ENCODE measurements at places on chromosomes 5 and 9.

- DNase-seq = peak; percentile 6
Measured at GRCh38 chr9:5951686-5952211, 61.1 kb downstream of the MLANA start.

DNA sequence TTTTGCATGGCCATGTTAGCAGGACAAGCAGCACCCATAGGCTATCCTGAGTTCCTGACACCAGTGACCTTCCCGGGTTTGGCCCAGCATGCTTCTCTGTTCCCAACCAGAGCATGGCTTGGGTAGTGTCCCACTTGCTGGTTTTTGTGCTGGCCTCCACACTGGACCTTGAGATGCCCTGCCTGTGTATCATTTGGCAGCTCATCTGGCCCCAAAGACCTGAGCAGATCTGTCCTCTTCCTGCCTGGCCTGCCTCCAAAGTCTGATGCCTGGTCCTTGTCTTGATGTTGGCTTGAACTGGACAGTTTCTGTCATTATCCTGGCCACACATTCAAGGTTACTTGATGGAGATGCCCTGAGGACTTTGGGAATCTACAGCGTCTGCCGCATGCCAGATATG lies 590.7 kb upstream of the KLF4 start:
- DNase-seq = no peak

GRCh38 chr9:2745560-2746380 lies 28.5 kb downstream of the KCNV2 start:
- no peak for DNase-seq

GRCh38 chr9:92493749-92494387 lies 11.6 kb upstream of the ASPN start:
- DNase-seq = no peak

DNA sequence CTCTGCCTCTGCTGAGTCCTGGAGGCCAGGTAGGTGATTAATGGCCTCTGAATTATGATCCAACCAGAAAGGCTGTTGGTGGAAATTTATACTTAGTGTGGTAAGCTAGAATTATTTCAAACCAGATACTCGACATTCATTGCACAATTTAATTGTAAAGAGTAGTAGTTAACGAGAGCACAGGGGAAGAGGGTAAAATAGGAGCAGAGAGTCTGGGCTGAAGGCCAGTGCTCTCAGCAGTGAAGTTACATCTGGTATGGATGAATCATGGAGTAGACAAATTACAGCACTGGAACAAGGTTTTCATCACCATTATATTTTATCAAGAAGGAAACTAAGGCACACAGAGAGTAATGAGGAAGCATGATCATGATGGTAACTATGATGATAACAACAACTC lies 92.5 kb downstream of the TLR4 start:
- DNase-seq = no peak

GRCh38 chr9:104912606-104913005 lies 15.3 kb downstream of the ABCA1 start:
- no peak for DNase-seq

DNA sequence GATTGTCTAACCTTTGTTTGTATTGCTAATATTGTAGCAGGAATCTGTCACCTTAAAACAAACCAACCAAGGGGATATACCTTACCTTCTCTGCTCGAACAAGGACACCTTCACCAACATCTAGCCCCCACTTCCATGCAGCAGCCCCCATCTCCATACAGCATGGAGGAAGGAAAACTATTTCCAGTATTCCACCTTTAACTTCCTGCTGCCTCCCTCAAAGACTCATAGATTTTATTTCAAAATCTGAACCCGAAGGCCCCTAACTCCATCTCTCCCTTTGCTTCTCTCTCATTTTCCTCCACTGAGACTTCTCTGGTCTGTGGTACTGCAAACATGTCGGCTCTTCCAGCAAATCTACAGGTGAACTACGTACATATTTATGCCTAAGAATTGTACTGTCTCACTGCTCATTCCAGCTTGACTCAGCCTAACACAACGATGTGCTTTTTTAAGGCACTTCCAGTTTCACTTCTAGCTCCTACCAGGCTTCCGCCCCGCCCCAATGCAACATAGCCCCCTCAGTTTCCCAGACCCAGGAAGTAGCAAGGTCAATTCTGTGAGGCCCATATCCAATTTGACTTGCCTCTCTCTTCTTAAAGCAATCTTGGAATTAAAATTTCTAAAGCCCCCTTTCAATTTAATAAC lies 70.7 kb upstream of the RNF38 start:
- no peak for DNase-seq

DNA sequence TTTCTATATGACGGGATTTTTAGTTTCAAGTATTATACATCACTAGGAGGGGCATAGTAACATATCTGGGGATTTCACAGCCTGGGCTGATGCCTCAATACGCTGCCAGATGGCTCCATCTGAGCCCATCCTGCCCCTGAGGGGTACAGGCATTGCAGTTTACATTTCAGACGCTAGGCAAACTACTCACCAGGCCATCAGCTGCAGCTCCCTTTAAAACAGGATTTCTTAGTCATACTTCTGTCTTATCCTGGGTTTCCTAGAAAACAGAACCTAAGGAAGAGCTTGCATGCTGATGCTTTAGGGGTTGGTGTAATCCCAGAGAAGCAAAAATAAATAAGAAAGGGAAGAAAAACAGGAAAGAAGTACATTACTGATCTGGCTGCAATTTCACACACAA lies 372.8 kb upstream of the PIK3R1 start:
- DNase-seq = no peak

- DNase-seq = no peak
Measured at GRCh38 chr9:4306066-4306776, 6.4 kb upstream of the GLIS3 start.

GRCh38 chr5:137129886-137130680 lies 369.0 kb downstream of the SPOCK1 start:
- no peak for DNase-seq

GRCh38 chr5:37966871-37967270 lies 127.0 kb upstream of the GDNF start:
- no peak for DNase-seq

GRCh38 chr5:6411141-6411540 lies 32.8 kb upstream of the MED10 start:
- no peak for DNase-seq

GRCh38 chr9:136947955-136948510 lies 3.0 kb downstream of the C8G start:
- DNase-seq = peak; percentile 86

- no peak for DNase-seq
Measured at GRCh38 chr5:157903117-157903450, 44.1 kb upstream of the CLINT1 start.

DNA sequence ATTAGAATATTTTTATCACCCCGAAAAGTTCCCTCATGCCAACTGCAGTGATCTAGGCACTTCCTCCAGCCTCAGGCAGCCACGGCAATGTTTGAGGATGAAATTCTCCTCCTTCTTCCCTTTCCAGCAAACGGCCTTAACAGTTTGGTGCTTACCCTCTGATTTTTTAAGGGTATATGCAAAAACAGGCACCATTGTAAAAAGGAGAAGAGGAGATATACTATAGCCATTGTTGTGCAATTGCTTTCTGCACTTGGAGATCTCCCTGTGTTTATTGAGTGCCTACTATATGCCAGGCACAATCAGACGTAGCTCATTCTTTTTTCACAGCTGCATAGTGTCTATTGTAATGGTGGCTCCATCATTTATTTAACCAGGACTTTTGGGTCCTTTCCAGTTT lies 29.4 kb downstream of the GSN start:
- DNase-seq = no peak

DNA sequence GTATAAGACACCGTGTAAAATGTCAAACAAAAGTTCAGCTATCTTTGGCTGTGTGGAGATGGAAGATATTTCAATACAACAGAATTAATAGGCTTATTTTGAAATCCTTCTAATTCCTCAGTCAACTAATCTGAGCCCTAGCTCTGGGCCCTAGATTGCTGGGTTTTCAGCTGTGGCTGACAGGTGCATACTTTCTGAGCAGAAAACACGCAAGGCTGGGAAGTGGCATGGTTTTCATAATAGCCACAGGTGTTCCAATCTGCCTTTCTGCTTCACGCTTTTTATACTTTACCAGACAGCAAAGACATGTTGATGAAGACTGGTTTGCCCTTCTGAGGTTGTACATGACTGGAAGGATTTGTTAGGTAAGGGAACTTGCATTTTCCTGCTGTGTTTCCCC lies 20.7 kb upstream of the XPA start:
- no peak for DNase-seq

- DNase-seq = no peak
Measured at GRCh38 chr9:112176524-112176923, 1.4 kb upstream of the SUSD1 start.

DNA sequence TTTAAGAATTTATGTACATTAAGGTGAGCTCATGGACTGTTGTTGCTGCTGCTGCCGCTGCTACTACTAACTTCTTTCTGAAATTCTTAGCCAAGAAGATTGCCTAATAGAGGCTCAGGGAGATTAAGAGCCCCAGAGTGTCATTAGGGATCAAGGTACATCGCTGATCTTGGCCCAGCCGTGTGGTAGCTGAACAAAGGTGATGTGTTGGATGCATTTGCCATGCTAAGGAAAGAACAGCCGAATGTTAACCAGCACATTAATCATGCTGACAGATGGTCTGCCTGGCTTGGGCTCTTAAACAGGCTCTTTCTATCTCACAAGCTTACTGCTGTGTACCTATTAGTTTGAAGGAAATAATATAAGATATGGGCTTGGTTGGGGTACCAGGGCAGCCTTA lies 137.1 kb downstream of the KCTD16 start:
- DNase-seq = no peak

DNA sequence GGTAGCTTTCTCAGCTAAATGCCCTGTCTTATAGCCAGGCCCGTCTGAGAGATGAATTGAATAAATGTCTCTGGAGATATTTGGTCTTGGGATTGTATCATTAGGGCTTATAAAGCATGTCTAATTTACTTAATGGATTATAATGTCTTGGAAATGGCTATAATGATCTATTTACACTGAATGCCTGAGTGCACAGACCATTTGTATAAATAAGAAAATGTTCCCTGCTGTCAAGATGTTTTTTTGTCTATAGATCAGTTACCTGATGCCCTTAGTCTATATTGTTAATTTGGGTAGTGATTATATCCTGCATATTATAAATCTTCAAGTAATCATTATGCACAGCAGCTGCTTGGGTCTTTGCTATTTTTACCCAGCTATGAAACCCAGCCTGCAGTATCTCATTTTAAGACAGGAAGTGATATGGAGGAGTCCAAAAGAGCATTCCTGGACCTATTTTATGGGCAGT lies 112.9 kb upstream of the ACTBL2 start:
- no peak for DNase-seq

GRCh38 chr5:62741761-62742160 lies 163.1 kb downstream of the LRRC70 start:
- DNase-seq = no peak

DNA sequence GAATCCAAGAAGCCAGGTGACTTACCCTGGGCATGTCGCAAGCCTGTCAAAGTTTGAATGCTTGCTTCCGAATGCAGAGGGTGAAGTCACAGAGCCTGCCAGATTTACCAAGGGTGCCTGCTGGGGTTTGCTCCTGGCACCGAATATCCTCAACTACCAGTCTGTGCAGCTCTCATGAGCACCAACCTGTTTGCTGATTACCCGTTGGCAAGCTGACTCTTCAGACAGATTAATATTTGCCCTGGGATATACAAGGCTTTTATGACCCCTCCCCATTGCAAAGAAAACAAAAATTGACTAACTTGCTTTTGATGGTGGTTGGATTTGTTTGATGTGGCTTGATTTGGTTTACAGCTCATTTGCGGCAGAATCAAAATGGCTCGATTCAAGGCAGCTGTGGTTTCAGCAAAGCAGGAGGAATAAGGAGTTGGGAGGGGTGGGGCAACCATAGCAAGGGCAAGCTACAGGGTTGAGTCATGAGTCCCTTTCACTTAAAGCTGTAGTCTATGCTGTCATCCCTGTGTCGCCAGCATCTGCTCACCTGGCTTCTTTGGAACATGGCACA lies 82.3 kb upstream of the AGXT2 start:
- no peak for DNase-seq

DNA sequence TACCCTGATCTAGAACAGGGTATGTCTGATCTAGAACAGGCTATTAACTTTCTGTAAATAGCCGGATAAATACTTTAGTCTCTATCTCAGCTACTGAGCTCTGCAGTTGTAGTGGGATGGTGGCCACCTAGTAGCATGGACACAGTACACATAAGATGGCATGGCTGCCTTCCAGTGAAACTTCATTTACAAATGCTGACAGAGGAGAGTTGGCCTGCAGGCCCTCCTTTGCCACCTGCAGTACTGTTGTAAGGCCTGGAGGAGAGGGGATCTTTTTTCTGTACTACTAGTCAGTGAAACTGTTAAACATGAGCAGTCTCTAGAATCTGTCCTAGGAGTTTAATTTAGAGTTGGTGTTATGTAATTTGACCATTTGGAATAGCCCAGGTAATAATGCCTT lies 86.0 kb downstream of the TRIO start:
- no peak for DNase-seq

DNA sequence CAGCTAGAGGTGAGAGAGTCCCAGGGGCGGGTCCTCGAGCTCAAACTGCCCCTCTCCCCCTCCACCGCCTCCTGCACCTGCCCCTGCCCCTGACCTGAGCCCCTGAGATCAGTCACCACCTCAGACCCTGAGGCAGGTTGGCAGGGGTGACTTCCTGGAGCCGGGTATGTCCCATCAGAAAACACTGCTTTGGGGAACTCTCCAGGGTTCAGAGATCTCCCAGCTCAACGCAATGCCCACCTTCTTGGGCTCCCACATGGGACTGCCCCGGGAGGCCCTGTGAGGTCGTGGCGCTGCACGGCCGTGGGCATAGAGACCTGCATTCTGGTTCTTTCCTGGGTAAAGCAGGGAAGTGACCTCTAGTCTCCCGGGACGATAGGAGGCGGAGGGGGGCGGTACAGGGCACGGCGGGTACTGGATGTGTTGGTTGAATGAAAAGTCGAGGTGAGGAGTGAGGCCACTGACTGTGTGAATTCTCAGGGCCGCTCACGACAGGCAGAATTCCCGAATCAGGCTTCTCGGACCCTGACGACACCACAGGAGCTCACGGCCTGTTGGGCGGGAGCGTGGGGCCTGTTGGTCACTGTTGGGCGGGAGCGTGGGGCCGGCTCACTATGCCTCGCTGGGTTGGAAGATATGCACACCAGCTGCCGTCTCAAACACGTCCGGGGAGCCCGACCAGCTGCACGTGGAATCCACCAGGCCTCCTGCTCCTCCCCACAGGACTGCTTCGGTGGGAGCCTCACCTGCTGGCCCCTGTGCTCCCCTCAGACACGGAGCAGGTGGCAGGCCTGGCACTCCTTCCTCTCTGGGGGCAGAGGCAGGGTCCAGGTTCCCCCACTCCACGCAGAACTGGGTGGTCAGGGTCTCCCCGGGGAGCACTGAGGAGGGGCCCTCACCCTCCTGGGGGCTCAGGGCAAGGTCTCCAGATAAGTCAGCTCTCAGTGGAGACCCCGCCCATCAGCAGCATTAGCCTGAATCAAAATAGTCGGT lies 178.0 kb upstream of the PPP1R26 start:
- no peak for DNase-seq

GRCh38 chr5:128574041-128574440 lies 36.0 kb upstream of the FBN2 start:
- DNase-seq = no peak

DNA sequence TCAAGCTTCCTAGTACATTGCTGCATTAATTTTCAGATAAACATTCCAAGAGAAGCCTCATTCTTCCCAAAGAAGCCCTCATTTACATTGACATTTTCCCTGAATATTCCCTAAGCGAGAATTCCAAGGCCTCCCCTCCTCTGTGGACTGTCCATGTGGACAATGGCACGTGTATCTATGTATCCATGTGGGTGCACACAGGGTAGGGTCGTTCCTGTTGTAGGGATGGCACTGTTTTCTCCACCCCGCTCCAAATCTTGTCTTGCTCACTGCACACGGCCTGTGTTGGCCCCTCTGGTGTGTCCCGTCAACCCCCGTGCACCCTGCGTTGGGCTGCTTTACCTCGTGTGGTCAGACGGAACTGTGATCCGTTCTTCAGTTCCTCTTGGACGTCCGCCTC lies 104.7 kb upstream of the IRX2 start:
- DNase-seq = no peak
